ENCODE measurements at places on chromosomes 13 and 19.

GRCh38 chr19:5128251-5128935, 159.5 kb downstream of the KDM4B start:
- peak; percentile 82 for DNase-seq

DNA sequence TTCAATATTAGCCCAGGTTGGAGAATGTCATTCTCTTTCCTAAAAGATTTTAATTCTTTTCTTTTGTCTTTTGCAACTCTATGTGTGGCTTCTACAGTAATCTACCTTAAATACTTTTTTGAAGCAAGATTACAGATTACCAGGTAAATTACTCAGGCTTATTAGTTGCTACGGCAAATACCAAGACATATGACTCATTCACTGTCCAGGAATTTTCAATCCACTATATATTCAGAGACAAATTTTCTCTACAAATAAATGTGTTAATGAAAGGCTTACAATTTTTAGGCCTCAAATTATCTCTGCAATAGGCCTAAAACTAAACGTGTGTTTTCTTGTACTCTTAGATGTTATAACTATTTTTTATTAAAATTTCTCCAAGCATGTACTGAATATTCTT, 631.3 kb downstream of the DIAPH3 start:
- no peak for DNase-seq

DNA sequence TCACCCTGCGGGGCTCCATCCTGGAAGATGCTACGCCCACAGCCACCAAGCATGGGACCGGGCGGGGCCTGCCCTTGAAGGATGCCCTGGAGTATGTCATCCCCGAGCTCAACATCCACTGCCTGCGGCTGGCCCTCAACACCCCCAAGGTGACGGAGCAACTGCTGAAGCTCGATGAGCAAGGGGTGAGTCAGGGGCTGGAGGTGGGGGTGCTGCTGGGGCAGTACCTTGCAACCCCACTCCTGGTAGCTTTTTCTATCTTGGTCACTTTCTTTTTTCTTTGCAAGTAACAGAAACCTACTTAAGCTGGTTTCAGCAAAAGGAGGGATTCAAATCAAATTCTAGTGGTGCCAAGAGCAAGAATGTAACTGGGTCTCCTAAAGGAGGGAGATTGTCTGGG, 124.1 kb downstream of the DPF1 start:
- DNase-seq: no peak

DNA sequence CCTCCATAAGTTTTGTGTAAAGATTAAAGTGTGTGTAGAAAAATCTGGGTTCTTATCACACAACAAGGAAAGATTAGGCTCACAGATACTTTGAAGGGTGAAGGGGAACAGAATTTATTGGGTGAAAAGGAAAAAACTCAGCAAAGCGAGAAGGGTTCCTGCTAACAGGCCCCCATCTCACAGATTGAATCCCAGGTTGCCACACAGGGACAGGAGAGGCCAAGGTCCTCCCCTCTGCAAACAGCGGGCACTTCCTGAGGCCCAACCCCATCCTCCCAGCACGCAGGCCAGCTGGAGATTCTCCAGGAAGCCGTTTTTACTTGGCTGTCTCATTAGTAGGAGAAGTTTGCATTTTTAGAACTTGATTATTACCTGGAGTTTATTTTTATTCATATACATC, 15.2 kb upstream of the ERCC5 start:
- no peak for DNase-seq

DNA sequence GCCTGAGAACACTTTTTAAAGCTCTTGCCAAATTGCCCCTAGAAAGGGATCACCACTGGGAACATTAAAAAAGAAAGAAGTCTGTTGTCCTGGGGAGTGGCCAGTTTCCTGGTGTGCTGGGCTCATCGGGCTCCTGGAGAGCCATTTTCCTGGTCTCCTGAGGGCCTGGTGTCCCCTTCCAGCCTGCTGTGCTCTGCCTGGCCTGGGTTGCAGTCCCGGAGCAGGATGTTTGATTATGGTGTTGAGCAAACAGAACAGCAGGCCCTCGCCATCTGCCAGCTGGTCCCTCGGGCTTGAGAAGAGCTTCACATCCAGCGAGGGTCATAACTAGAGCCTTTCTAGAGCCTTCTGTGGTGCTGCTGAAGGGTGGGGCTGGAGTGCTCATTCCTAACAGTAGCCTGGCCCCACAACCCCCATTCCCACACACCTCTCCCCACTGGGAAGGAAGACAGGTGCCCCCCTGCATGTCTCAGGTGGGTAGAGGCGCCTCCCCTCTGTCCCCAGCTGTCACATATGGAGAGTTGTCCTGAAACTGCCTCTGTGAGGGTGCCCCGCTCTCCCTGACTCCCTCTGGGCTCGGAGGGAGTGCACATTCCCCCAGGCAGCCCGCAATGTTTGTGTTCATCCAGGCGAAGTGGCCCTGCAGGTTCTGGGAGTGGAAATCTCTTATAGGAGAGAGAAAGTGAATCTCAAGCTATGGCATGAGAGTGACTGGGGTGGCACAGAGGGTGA, 151.1 kb downstream of the SIPA1L3 start:
- DNase-seq: no peak

Measured in heart left ventricle (tissue), 16 donors.